GM13977 (cell line): ENCODE measurements at places on chromosomes 11 and 22.

- DNase-seq = no peak
Measured at GRCh38 chr11:122852796-122853160, 14.5 kb downstream of the CRTAM start.

DNA sequence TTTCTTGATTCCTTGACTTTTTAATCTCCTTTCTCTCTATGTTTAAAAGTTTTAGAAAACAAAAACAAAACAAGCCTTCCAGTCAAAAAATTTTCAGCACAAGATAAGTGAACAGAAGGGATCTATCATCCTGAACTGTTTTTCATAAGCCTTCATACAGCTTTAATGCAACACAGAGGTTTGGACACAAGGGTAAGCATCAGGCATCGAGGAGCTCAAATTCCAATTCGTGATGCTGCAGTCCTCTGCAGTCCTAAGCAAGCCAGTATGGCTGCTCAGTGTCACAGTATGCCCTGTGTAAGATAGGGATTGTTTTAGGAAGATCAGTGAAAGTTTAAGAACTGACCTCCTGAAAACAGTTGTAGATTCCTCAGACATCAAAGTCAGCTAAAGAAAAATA lies 740.9 kb downstream of the NTM start:
- DNase-seq = no peak

DNA sequence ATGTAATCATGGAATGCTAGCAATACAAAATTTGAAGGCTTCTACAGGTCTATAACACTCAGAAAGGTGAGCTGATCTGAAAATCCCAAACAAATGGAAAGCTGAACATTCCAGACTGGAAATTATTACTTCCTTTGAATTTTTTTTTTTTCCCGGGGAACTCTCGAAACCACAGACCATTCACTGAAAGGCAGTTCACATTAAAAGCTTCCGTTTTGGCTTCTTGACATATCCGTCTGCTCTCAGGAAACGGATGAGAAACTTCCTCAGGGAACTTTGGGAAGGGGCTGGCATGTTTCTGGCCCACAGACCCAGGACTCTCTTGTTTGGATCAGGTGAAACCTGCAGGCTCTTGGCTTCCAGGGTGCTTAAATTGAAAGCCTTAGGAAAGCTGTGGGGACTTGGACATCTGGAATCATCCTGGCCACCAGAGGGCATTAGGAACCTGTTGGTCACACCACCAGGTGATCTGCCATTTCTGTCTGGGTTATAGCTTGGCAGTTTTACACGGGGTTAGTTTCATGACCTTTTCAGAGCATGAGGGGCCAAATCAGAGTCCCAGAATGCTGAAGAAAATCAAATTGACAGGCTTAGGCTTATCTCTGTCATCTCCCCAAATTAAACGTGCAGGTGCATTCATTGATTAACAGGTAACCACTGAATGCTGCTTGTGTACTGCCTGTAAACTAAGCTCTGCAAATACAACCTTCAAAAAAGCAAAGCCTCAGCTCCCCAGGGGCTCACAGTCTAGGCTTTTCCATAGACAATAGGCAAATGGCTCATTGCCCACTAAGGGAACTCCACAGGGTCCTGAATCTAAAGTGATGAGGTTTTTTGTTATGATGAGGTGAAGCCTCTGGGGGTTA lies 22.7 kb upstream of the GRAMD1B start:
- DNase-seq = no peak

DNA sequence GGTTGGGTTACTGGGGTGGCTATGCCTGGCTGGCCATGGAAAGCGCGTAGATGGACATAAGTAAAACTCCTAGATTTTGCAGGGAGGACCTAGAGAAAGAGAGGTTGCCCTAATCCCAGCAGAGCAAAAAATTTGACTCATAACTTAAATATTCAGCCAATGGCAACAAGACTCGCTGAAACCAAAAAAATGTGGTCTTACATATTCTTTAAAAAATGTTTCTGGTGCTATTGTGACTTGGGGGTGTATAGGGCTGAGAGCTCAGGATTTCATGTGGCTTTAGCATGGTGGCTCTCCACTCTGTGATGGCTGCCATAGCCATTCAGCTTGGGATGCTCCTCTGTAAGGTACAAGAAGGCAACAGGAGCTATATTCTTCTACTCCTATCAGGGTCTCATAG lies 27.2 kb upstream of the PDGFD start:
- no peak for DNase-seq

- DNase-seq = no peak
Measured at GRCh38 chr11:60349990-60350389, 22.9 kb downstream of the MS4A6E start.

DNA sequence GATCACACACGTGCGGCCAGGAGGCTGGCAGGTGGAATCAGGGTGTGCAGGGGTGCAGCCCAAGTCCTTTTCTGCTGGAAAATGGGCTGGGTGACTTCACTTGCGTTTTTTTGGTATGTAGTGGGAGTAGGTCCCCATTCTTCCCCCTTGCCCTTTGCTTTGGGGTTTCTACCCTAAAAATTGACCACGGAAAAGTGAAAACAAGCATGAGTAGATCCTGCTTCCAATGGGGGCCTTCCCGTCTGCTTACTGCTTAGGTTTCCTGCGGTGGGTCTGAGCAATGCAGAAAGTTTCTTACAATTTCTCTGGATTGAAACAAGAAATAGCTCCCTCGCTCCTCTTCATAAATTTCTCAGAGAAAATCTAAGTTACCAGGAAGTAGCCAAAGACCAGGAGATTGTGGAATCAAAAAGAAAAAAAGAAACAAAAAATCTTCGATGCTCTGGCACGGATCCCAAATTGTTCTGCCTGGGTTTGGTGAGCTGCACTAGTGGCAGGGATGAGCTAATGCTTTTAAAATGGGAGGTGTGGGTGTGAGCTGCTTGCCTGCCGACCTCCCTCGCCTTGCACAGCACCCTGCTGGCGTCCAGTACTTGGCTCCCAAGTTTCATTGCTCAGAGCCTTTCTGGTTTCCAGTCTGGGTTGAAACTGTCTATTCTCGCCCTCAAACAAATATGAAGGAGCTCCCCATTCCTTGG lies 2.4 kb downstream of the TIMP3 start:
- DNase-seq = no peak

- no peak for DNase-seq
Measured at GRCh38 chr11:80944758-80945157, 1503.9 kb upstream of the TENM4 start.

- DNase-seq = no peak
Measured at GRCh38 chr22:46352276-46352675, 16.8 kb downstream of the TRMU start.

GRCh38 chr11:22076271-22076930 lies 116.5 kb upstream of the ANO5 start:
- DNase-seq = no peak

DNA sequence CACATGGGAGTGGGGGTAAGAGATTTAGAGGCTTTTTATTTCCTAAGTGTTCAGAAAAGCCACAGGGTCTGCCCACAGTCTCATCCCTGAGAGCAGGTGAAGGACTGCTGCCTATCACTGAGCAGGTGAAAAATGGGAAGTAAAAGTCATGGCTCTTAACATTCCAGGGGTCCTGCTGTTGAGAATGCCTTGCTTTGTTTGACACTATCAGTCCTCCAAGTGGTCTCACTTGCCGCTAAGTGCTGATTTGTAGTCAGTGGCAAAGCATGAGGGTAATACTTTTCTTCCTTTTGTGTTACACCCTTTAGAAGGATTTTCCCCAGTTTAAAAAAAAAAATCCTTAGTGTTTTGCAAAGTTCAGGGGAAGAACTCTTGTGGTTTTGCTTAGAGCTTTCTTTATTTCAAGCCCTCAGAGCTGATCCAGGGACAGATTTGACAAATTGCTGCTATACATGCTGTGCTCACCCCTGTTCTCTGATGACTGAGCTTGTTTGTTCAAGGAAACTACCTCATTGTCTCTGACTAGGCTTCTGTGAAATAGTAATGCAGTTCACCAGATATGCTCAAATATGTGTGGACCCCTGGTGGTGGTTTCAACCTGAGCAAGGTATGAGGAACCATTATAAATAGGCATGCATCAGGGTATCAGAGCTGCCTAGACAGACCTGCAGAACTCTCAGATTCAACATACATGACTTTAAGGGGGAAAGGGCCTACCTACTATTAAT lies 141.0 kb downstream of the ARHGAP42 start:
- DNase-seq = no peak

DNA sequence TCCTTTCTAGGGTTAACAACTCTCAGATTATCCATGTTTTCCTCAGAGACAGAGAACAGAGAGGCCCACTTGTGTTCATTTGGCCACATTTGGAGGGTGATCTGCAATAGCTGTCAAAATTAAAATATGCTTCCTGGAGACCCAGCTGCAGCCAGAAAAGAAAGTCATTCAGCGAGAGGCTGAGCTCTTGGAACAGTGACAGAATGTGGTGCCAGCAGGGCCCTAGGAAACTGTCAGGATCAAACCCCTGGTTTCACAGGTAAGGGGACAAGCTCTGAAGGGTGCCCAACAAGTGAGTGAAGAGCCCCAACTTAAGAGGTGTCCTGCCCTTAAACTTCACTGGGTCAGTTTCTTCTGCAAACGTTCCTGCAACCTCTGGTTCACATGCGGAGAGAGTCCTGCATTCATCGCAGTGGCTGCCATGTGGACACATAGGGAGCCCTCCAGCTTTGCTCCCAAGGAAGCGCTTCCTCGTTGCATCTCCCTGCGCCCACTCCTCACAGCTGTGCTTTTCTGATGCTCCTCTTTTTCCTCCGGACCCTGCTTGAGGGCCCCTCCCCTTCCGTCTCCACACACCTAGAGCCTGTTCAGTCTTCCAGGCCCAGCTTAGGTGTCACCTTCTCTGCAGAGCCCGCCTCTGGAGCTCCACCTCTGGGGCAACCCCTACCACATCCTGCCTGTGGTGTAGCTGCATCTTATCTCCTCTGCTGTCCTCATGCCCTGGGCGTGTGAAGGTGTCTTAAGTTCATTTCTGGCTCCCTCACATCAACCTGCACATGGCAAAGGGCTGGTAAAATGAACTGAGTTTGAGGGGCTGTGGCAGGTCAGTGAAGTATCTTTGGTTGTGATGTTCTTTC lies 3.9 kb downstream of the UCP3 start:
- no peak for DNase-seq

GRCh38 chr11:36540998-36541397 lies 26.8 kb upstream of the RAG1 start:
- DNase-seq = peak; percentile 66

DNA sequence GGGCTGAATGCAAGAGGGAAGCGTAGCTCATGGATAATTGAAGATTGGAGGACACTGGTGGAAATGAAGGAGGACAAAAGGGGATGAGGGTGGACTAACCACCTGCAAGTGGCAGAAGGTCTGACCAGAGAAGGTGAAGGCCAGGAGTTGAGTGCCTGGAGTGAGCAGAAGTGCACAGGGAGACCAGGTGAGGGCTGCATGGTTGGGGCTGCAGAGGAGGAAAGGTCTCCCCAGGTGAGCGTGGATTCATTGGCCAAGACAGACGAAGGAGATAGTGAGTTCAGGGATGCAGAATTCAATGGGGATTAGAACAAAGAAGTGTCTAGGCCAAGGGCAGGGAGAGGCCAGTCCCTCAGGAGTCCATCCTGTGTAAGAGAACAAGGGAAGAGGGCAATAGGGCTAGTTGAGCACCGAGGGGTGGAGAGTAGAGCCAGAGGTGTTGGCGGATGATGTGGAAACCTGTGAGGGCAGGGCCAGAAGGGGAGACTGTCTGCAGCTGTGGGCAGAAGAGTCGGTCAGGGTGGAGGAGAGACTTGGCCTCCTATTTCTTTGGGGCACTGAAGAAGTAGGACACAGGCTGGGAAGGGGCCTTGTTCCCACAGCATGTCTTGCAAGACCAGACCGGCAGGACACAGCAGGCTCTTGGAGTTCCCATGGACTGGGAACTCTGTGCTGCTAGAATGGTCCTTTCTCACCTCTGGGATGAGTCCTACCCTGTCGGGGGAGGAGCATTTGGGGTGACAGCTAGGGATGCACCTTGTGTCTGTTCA lies 6.7 kb downstream of the TRIM29 start:
- DNase-seq = no peak

- no peak for DNase-seq
Measured at GRCh38 chr11:65431451-65432099, 9.0 kb downstream of the NEAT1 start.

DNA sequence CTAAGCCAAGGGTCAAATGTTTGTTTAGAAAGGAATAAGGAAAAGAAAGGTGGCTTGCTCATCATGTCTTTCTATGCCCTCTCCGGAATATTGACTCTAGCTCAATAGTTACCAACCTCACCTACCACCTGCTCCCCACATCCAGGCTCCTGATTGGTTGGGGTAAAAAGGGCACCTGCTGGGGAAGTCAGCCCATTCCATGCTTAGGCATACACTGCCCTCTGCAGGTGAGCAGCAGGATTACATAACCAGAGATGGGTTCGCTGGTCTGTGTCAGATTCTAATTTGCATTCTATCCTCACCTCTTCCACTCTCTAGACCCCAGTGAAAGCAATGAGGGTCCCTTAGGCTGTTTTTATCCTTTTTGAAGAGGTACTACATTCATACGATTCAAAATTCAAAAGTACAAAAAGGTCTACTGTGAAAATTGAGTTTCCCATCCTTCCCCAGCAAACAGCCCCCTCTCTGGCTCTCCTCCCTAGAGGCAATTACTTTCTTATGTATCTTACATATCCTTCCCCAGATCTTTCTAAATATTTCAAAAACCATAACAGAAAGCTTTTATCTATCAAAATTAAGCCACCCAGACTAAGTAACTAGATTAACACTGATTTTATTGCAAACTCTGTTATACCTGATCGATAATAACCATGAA lies 98.0 kb upstream of the ASPHD2 start:
- peak; percentile 81 for DNase-seq

DNA sequence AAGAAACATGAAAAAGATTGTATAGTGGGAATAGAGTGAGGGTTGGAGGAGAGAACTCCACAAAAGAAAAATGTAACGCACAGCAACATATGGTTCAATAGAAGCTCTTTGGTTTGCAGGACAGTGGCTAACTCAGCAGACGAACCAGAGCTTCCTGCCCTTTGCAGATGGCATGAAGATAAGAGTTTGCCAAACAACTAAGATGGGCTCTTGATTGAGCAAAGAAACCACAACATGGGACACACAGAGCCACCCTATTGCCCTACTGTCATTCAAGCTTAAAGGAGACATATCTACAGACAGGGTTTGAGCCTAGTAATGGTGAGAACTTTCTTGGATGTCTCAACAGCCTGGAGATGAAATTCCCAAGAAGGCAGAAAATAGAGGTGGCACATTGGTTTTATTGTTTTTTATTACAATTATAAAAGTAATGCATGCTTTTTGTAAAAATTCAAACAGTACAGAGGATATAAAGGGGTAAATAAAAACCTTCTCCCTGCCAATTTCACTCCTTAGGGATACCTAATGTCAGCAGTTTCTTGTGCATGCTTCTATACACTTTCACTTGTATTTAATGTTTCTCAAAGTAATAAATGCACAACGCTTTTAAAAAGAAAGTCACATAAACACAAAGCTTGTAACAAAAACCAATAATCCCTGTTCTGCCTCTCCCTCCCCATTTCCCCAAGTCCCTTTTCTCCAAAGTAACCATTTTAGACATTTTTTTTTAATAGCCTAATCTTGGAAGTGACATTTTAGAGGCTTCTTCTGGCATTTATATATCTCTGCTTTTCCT lies 63.7 kb downstream of the COPB1 start:
- no peak for DNase-seq

GRCh38 chr11:7245341-7245740 lies 6.4 kb upstream of the SYT9 start:
- DNase-seq = no peak

- no peak for DNase-seq
Measured at GRCh38 chr11:95606824-95607223, 182.8 kb downstream of the FAM76B start.

- DNase-seq = peak; percentile 97
Measured at GRCh38 chr22:18001040-18001893, 23.1 kb downstream of the MICAL3 start.
